ENCODE measurements at places on chromosomes 2 and 18.
A peak's percentile ranks its signal among the peaks of the same experiment; 100 is the strongest.

GRCh38 chr2:178211943-178212342 lies 17.6 kb downstream of the OSBPL6 start:
- H3K36me3 ChIP-seq = no peaks in the 10 kb centered on the region
- no peak for DNase-seq
- peaks cover 2% of the 10 kb centered on the region for H3K27me3 ChIP-seq
- H3K4me1 ChIP-seq = no peaks in the 10 kb centered on the region

- H3K4me3 ChIP-seq = no peak overlapping the region
- no peak for DNase-seq
- H3K27ac ChIP-seq = no peak overlapping the region
- H3K36me3 ChIP-seq = peaks cover 8% of the 10 kb centered on the region
- H3K27me3 ChIP-seq = peaks cover 7% of the 10 kb centered on the region
Observed at GRCh38 chr2:85401464-85401805, 8.7 kb downstream of the CAPG start.

- peaks cover 23% of the 10 kb centered on the region for H3K4me1 ChIP-seq
- H3K36me3 ChIP-seq = peaks cover 48% of the 10 kb centered on the region
- H3K4me3 ChIP-seq = no peak overlapping the region
- no peak overlapping the region for H3K27ac ChIP-seq
- no peak for DNase-seq
Observed at GRCh38 chr2:134269230-134269629, 15.4 kb downstream of the MGAT5 start.

GRCh38 chr2:134124047-134124753 lies 129.7 kb upstream of the MGAT5 start:
- H3K27ac ChIP-seq = no peak overlapping the region
- H3K4me1 ChIP-seq = peaks cover 84% of the 10 kb centered on the region
- no peak overlapping the region for H3K4me3 ChIP-seq

GRCh38 chr2:234415706-234416105 lies 81.2 kb downstream of the ARL4C start:
- H3K27ac ChIP-seq = peak overlapping the region; percentile 67
- H3K27me3 ChIP-seq = peaks cover 5% of the 10 kb centered on the region
- H3K36me3 ChIP-seq = peaks cover 11% of the 10 kb centered on the region
- peaks cover 45% of the 10 kb centered on the region for H3K4me1 ChIP-seq
- no peak for DNase-seq

- peaks cover 34% of the 10 kb centered on the region for H3K4me1 ChIP-seq
- peak overlapping the region; percentile 100 for H3K4me3 ChIP-seq
- H3K27ac ChIP-seq = peak overlapping the region; percentile 87
- peaks cover 4% of the 10 kb centered on the region for H3K36me3 ChIP-seq
- peaks cover 17% of the 10 kb centered on the region for H3K27me3 ChIP-seq
Observed at GRCh38 chr2:201781557-201782051, 871 bp upstream of the ALS2 start.

DNA sequence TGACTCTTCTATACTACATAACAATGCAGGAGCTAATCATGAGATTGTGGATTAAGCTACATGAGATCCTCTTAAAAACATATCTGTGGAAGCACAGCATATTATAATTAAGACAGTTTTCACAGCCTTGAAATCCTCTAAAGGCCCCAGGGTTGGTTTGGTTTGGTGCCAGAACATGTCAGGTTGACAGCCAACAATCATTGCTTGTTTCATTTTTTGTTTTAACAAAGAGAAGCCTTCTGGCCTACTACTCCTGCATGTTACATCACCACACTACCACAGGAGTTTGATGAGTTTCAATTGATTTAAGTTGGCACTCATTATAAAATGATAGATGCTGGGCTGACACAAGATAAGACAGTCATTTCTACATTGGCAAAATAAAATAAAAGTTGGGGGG lies 255.9 kb upstream of the ERBB4 start:
- no peak for DNase-seq
- H3K4me1 ChIP-seq = peaks cover 49% of the 10 kb centered on the region
- no peaks in the 10 kb centered on the region for H3K36me3 ChIP-seq
- H3K4me3 ChIP-seq = no peak overlapping the region
- H3K27me3 ChIP-seq = peaks cover 4% of the 10 kb centered on the region

DNA sequence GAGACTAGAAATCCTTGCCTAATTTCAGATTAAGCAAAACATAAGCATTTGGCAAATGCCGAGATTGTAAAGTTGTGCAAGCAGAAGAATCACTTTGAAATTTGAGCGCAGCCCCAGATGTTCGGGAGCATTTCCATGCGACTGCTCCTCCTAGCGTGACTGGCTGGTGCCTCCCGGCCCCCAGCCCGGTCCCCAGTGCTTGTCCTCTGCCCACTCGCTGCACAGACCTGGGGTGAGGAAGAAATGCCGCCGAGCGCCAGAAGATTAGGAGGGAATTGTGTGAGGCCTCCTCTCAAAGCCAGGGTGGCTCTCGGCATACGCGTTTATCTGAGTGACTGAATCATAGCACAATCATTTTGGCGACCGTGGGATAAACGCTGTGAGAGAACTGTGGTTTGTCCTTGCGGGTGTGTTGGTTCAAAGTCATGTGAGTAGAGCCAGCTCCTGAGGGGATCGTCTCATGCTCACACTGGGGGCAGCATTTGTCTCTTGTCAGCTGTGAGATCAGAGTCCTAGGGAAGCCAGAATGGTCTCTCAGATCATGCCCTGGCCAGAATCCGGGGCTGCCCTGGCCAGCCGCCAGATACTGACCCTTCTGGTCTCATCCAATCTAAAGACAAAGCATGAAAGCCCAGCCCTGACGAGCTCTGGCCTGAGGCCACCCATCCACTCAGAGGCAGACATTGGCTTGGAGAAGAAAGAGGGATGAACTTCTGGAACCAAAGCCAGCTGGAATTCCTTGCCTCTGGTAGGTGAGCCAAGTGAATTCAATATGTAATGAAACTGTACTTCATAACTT lies 189.3 kb downstream of the SH3RF3 start:
- peaks cover 8% of the 10 kb centered on the region for H3K27me3 ChIP-seq
- H3K36me3 ChIP-seq = no peaks in the 10 kb centered on the region
- no peak overlapping the region for H3K4me3 ChIP-seq
- H3K27ac ChIP-seq = no peak overlapping the region
- DNase-seq = no peak

DNA sequence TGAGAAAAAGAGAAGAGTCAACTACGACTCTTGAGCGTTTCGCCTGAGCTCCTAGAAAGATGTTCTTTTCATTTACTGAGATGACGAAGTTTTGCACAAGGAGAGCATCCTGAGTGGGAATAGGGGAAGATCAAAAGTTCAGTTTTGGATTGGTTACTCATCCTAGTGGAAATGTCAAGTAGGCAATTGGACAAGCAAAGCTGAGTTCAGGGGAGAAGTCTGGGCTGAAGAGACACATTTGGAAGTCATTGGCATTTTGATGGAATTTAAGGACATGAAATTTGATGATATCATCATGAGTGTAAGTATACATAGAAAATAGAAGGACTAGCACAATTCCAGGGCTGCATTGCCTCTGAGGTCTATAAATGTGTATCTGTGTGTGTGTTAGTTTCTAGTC lies 416.6 kb downstream of the RAD51AP2 start:
- no peaks in the 10 kb centered on the region for H3K4me1 ChIP-seq
- H3K27me3 ChIP-seq = peaks cover 3% of the 10 kb centered on the region
- H3K27ac ChIP-seq = no peak overlapping the region
- H3K36me3 ChIP-seq = no peaks in the 10 kb centered on the region
- H3K4me3 ChIP-seq = no peak overlapping the region
- no peak for DNase-seq
